ENCODE measurements at places on chromosomes 13 and 19.
A peak's percentile ranks its signal among the peaks of the same experiment; 100 is the strongest.

GRCh38 chr19:5587661-5588060, 19.9 kb upstream of the TINCR start:
- no peak for DNase-seq

DNA sequence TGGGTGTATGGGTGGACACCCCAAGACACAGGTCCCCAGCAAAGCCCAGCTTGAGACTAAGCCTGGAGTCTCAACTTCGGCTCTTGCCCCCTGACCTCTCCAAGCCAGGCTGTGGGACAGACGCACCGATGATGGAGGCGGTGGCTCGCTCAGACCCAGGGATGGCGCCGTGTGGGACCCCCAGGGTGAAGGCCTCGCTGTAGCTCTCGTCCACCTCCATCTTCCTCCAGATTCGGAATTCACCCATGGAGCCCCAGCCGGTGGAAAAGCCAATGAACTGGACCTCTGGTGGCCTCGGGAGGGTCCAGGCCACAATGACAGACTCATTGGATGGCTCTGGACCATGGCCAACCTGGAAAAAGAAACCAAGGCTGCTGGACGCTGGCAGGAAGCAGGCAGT, 39.1 kb downstream of the F2RL3 start:
- no peak for DNase-seq

DNA sequence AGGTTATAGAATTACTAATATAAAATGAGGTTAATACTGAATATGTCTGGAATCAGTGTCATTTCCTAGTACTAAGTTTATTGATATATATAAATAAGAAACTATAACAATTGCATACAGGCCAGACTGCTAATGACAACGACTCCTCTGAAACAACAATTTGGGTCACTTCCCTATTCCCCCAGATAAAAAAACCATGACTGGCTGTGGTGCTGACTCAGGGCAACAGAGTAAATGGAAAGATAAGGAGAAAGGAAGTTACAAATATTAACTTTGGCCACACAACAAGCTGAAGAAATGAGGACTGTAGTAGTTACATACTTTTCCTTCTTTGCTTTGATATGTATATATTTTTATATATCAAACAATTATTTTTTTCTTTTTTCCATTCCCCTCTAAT, 263.7 kb upstream of the PCDH9 start:
- DNase-seq, result peak; percentile 5

GRCh38 chr19:55441692-55442321, 1.3 kb downstream of the SHISA7 start:
- DNase-seq, result no peak

- no peak for DNase-seq
Measured at GRCh38 chr19:42584466-42584865, 10.3 kb downstream of the CEACAM8 start.

- peak; percentile 90 for DNase-seq
Measured at GRCh38 chr19:50431343-50432220, 1.1 kb upstream of the MYBPC2 start.

DNA sequence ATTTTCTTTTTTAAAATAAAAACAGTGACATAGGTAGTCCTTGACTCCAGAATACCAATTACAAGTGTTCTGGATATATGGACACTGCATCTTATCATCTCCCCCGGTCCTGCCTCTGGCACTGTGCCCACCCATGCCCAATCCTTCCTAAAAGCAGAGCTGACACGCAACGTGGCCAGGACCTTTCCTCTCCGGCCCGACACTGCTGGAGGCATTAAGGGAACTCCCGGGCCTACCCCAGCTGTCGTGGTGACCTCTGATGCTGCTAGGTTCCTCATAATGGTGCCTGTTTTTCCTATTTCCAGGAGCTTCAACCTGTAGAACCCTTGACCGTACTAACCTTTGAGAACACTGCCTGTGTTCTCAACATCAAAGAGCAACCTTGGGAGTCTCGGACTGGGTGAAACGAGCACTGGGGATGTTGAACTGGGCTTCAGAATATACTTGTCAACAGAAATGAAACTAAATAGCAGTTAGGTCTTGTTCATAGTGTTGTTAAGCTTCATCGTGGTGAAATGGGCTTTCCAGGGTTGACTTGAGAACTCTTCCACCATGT, 13.9 kb upstream of the RNF113B start:
- DNase-seq, result no peak

GRCh38 chr13:89393758-89394304, 1722.7 kb downstream of the SLITRK5 start:
- DNase-seq, result no peak

DNA sequence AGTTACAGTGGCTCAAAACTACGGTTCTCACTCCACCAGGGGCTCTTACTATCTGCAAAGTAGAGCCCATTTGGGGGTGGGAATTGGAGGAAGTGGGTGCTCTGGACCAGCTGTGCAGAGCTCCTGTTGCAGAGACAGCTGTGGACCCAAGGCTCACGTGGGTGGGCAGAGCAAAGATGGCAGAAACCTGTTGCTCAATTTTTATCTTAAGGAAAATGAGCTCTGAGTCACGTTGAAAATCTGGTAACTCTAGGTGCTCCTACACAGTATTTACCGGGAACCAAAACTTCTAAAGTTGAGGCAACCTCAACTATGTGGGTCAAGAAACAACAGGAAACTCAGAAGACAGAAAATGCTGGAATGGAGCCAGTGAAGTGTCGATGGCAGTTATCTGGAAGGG, 30.2 kb upstream of the SLC15A1 start:
- no peak for DNase-seq

DNA sequence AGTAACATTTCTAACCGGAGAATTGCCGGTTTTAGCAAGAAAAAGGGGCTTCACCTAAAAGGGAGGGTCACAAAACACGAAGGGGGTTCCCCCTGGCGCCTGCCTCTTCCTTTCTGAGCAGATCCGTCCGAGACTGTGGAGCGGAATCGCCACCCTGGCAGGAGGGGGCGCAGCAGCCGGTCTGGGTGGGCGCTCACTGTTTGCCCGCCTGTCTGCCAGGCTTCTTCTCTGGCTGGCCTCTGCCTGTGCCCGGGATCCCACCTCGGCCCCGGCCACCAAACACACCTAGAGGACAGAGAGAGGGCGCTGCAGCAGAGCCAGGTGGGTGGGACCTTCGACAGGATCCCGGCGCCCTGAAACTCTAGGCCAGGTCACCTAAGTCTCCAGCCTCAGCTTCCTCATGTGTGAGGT, 15.6 kb downstream of the LSM4 start:
- no peak for DNase-seq

GRCh38 chr19:53826876-53827275, 2.8 kb upstream of the NLRP12 start:
- no peak for DNase-seq

DNA sequence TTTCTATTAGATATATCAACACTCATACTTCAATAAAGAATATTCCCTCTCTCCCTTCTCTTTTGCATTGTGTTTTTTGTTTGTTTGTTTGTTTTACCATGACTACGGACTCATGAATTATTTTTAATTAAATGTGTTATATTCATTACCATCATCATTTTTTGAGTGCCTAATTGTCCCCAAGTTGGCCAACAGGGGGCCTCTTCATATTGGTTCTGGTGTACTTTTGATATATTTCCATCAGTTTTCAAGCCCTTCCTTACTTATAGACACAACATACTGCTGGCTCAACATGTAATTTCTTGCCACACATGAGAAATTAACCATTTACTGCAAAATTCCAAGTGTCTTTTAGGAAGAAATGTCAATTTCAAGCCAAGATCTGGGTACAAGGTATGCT, 54.5 kb upstream of the GPC6 start:
- DNase-seq, result no peak

GRCh38 chr19:55529636-55530234, 7.2 kb downstream of the SBK2 start:
- no peak for DNase-seq
